ENCODE measurements at places on chromosomes 6 and 20.

- no peak for DNase-seq
Measured at GRCh38 chr20:4435671-4436455, 285.8 kb upstream of the PRND start.

DNA sequence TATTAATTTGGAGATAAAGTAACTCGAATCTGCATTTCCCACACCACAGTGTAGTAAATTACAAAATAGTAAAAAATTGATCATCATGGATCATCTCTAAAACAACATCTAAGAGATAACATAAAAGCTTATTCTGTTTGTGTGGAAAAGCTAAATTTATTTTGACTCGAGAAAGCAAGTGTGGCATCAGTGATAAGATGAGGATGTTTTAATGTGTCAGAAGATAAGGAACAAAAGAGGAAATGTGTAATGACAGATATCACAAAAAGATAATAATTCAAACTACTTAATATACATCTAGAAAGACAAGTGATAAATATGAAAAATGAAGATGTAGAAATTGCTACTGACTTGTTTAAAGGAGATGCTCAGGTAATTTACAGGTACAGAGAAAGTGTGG is 74.1 kb downstream of the DNAH8 start:
- DNase-seq: no peak

DNA sequence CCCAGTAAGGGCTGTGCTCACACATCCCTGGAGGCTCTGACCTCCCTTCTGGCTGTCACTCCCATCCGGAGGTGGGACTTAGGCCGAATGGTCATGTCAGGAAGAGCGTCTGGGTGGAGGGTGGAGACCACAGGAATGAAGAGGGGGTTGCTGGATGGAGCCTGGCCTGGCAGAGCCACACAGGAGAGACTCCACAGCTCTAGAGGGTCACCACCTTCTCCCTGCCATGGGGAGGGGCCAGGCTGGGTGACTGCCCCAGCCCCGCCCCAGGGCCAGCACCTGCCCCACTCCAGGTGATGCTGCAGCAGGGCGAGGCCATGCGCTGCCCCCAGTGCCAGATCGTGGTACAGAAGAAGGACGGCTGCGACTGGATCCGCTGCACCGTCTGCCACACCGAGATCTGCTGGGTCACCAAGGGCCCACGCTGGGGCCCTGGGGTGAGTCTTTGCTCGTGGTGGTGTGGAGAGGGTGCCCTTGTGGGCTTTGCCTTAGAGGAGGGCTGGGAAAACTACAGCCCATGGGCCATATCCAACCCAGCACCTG is 20.6 kb downstream of the RBCK1 start:
- DNase-seq: no peak

GRCh38 chr20:63946986-63947637 is 9.1 kb downstream of the UCKL1 start:
- DNase-seq: no peak

DNA sequence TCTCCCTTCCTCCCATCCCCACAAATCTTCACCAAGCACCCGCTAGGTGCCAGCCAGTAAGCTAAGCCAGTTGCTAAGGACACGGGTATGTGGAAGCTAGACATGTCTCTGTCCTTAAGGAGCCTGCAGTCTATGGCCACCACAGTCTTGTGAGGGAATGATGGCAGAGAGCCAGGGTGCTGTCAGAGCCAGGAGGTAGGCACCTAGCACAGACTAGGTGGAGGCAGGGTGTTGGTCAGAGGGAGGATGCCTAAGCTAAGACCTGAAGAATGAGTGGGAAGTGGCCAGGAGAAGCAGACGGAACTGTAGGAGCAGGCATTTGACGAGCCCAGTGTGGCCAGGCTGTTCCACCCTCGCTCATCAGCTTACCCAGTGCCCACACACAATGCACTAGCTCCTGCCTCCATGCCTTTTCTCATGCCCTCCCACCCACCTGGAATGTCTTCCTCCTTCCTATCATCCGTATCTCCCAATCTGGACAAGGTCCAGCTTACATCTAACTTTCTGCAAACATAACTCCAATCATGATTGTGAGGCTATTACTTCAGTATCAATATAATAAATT is 125.6 kb downstream of the FOXC1 start:
- no peak for DNase-seq

DNA sequence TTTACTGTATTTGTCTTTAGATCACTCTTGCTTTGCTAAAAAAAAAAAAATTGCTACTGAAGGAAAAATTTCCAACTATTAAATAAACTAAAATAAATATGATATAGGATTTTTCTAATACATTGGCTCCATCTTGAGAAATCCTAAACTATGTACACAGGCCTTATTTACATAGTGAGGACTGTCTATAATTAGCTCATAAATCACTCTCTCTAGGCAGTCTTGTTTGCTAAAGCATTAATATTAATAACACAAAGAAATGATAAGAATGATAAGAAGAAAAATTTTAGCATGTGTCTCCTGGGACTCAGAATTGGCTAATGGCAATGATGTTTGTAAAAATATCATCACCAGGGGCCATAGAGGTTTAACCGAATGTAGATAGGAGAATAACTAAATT is 13.3 kb upstream of the CRYBG1 start:
- DNase-seq: no peak

DNA sequence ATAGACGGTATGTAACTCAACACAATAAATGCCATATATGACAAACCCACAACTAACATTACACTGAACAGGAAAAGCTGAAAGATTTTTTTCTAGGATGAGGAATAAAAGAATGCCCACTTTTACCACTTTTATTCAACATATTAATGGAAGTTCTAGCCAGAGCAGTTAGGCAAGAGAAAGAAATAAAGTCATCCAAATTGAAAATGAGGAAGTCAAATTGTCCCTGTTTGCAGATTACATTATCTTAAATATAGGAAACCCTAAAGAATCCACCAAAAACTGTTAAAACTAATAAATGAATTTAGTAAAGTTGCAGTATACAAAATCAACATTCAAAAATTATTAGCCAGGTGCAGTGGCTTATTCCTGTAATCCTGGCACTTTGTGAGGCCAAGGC is 24.6 kb upstream of the ADGB start:
- no peak for DNase-seq

DNA sequence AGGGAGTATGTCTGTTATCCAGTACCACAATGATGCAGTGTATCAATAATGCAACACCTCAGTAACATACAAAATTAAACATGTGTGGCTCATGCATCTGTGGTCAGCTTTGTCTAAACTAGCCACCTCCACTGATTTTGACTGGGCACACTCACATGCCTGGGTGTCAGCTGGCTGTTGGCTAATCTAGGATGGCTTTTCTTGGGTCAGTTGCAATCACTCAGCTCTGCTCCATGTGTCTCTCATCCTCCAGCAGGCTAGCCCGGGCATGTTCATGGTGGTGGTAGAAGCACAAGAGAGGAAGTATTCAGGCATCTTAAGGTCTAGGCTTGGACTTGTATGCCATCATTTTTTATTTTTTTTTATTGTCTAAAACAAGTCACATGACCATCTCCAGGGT is 59.3 kb upstream of the JAG1 start:
- DNase-seq: no peak

DNA sequence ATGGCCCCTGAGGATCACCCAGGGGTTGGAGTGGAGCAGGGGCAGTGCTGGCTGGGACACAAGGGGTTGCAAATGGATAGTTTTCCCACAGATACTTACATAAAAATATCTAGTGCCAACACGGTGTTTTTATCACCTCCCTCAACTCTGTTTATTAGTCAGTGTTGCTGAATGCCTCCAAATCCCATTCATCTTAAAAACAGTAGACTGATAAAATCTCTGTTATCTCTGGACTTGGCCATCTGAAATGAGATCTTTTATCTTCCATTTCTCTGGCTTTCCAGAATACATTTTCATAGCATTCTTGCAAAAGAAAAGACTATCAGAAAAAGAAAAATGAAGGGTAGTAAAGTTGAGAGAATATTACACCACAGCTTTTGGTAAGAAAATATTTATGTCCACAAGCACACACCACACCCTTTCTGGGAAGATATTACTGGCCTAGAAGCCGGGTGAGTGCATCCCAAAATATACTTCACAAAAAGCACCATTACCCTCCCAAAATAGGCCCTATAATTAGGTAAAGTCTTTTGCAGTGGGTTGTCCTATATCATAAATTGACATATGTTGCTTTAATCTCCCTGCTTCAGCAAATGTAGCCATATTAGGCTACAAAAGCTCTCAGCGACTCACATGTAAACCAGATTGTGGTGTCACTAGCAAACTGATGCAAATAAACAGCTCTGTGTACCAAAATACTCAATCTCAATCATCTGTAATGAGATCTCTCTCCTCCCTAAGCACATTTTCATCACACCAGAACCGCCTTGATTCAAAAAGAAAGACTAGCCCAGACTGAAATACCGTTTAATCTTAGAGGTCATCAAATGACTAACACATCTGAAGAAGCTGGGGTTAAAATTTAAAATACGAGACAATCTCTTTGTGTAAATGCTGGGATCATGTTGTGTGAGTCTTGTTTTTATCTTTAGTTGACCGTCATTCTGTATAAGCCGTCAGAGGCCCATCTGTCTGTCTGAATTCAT is 96.7 kb downstream of the FYN start:
- no peak for DNase-seq

All from C1 segment of cervical spinal cord (tissue), 14 donors.